ENCODE measurements at places on chromosomes 16 and 17.

GRCh38 chr17:34434052-34434451 is 71.0 kb upstream of the CCL1 start:
- no peak for DNase-seq

DNA sequence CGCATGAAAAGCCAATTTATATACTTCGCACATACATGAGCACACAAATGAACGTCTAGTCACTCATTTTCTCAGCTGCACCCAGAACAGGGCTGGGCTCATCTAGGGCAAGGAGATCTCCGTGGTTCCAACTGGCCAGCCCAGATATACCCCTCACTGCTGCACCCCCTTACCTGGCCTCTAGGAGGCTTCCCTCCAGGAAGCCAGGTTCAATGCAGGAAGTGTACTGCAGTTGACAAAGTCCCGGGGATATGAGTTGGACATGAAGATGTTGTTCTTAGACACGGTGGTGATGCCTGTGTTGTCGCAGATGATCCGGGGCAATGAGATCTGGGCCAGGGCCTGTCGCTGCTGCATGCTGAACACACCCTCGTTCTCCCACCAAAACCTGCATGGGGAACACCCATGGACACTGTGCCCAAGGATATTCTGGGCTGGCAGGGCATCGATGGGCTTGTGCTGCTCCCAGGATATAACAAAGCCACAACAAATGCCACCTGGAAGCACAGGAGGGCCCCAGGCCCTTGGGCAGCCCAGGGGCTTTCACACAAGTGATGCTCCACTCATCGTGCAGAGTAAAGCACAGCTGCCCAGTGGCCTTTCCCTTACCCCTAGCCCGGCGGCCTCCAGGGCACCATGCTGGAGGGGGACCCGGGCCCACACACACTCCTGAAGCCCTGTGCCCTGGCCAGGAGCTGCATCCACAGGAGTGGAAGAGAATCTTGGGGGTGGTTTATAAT is 10.1 kb downstream of the MPO start:
- peak; percentile 19 for DNase-seq

DNA sequence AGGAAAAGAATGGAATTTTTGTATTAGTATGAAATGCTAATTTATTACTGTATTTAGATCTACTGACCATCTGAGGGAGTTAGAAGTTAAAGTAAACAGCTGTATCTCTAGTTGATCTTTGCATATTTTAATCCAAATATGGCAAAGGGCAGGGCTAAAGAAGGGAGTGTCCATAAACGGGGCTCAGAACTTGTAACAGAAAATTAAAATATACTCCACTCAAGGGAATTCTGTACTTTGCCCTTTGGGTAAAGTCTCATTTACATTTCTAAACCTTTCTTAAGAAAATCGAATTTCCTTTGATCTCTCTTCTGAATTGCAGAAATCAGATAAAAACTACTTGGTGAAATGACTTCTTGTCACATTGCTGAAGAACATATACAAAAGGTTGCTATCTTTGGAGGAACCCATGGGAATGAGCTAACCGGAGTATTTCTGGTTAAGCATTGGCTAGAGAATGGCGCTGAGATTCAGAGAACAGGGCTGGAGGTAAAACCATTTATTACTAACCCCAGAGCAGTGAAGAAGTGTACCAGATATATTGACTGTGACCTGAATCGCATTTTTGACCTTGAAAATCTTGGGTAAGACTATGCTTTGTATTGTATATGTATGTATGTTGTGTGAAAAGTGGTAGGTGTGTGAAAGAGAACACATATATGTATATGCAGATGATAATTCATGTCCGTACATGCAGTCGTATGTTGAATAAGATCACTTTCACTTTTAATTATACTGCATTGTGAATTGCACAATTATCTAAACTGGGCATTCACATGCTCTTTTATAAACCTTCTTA is at the start of gene ASPA:
Gene ASPA, plus strand, starts transcription at position 186 of the 799 bp plus-strand sequence. Its CDS starts 163 bp downstream, at position 349.
- peak; percentile 43 for DNase-seq

DNA sequence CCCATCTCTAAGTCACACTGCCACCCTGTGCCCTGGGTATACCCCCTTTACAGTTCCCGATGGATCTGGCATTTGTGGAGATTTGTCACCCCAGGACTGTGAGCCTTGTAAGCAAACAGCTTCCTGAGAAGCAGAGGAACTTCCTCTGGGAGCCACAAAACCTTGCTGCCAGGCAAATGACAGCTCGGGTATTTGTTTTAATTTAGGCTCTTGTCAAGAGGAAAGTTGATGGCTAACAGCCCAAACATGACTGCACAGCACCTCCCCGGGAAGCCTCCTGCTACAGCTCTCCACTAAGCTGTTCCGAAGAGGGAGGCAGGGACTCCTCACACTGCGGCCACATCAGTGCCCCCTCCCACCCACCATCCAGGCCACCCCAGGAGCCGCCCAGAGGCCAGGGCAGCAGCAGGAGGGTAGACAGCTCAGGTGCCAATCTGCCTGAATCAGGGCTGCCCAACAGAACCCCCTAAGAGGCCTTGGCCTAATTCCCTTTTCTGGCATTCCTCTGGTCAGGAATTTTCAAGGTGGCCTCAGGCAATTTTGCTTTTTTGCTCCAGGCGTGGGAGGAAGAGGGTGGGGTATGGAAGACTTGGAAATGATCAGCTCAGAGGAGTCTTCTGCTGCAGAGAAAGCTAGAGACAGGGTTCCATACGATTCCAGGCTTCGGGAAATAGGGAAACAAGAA is 2.6 kb downstream of the ABR start:
- DNase-seq: peak; percentile 56

DNA sequence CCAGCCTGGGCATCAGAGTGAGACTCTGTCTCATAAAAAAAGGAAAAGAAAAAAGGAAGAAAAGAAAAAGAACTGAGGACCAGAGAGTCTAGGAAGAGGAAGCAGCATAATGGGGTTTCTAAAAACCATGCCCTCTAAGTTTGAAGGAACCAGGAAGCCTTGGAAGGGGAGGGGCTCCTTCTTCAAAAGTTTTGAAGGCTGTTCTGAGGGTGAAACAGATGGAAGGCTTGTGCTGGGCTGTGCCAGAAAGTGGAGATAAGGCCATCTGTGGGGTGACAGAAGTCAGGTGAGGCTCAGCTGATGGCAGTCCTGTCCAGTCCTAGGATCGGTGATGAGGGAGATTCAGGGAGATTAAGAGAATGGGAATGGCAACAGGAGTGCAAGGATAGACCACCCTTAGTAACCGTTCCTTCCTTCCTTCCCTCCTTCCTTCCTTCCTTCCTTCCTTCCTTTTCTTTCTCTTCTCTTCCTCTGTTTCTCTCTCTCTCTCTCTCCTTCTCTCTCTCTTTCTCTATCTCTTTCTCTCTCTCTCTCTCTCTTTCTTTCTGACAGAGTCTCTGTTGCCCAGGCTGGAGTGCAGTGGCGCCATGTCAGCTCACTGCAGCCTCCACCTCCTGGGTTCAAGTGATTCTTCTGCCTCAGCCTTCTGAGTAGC is 182.6 kb downstream of the NTN1 start:
- no peak for DNase-seq

DNA sequence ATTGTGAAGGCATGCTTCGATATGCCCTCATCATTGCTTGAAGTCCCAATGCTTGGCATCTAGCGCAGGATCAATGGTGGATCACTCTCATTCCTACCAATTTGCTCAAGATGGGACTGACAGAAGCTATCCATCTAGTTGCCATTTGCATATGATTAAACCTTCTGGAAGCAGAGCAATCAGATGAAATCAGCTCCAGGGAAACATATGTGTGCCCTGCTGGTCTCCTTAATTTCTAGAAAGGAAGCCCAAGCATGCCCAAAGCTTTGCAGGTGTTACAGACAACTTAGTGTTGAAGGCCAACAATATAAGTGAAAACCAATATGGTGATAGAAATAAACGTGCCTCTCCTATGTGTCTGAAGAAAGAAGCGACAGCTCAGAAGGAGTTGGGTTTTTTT is 350.0 kb upstream of the ERCC4 start:
- DNase-seq: no peak

GRCh38 chr16:69318177-69318910 is 7.2 kb downstream of the VPS4A start:
- no peak for DNase-seq

GRCh38 chr16:62225675-62226074 is 189.4 kb upstream of the CDH8 start:
- peak; percentile 60 for DNase-seq

GRCh38 chr16:31373235-31373634 is 18.3 kb downstream of the ITGAX start:
- no peak for DNase-seq

DNA sequence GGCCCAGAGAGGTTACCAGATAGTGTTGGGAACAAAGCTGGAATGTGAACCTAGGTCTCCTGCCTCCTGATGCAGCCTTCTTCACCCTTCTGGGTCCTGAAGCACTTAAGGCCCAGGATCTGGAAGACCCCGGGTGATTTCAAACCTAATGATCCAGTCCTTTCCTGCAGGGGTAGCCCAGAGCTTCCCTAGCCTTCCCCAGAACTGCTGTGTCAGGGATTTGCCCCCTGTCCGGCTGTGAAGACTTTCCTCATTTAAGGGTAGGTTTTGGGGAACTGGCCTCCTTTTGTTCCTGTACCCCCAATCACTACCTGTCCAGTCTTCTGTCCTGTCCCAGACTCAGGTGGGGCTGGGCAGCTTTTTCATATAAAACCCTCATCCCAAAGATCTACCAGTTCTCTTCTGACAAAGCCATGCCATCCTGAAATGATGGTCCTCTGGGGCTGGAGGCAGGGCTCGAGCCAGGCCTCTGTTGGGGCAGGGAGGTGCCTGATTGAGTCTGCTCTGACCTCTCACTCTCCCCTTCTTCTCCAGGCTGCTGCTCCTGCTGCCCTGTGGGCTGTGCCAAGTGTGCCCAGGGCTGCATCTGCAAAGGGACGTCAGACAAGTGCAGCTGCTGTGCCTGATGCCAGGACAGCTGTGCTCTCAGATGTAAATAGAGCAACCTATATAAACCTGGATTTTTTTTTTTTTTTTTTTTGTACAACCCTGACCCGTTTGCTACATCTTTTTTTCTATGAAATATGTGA is 1.3 kb downstream of the MT1X start:
- no peak for DNase-seq

DNA sequence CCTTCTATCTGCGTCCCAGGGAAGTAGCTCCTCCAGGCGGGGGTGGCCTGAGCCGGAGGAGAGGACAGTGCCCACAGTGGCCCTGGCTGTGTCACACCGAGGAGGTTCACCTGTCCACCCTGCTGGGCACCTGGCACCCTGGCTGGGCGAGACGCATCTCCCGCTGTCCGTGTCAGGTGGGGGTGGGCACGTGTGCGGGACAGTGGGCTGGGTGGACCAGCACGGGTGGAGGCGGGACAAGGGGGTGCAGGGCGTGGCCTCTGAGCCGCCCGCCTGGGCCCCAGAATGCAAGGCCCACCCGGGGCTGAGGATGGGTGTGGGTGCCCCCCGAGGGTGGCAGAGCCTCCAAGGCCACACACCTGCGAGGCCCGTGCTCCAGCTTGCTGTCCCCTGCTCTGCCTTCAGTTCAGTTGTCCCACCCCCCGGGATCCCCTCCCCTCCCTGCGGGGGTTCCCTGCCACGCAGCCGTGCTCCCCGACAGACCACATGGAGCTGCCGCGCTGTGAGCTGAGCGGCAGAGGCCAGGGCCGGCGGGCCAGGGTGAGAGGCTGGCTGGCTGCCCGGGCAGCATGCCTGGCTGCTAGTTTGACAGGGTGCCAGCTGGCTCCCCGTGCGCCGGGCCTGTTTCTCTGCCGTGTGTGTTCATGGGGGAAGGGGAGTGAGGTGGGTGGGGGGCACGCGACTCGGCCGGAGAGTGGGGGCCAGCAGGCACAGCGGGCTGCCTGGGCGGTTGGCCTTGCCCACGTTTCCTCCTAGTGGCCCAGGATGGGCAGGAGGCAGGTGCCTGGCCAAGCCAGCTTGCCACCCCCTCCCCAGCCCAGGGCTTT is 33.9 kb downstream of the BAHCC1 start:
- DNase-seq: peak; percentile 90

- peak; percentile 36 for DNase-seq
These were observed 829 bp downstream of the DHRS7B start for GRCh38 chr17:21127509-21128077.

GRCh38 chr16:88999457-89000206 is 22.6 kb upstream of the CBFA2T3 start:
- DNase-seq: peak; percentile 26

- DNase-seq: no peak
These were observed 738.3 kb downstream of the WWOX start for GRCh38 chr16:78837706-78838105.

- no peak for DNase-seq
These were observed 8.5 kb upstream of the NPIPB2 start for GRCh38 chr16:11950388-11950787.

GRCh38 chr16:85600078-85600477 is 13.0 kb upstream of the GSE1 start:
- DNase-seq: no peak

- DNase-seq: no peak
These were observed 5.8 kb upstream of the CHCT1 start for GRCh38 chr17:60416368-60416925.

DNA sequence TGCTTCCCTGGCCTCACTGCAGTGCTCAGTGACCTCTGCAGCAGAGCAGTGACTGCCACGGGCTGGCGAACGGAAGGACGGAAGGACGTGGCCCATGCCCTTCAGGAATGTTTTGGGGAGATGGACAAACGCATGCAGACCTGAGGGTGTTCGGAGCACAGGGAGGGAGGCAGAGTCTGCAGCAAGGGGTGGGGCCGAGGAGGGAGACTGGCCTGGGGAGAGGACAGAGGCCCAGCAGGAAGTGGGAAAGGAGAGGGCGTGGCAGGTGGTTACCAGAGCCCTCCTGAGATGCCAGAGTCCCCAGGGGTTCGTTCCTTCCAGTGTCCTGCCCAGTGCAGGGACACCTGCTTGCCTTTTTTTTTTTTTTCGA is 21.9 kb downstream of the ADORA2B start:
- no peak for DNase-seq

DNA sequence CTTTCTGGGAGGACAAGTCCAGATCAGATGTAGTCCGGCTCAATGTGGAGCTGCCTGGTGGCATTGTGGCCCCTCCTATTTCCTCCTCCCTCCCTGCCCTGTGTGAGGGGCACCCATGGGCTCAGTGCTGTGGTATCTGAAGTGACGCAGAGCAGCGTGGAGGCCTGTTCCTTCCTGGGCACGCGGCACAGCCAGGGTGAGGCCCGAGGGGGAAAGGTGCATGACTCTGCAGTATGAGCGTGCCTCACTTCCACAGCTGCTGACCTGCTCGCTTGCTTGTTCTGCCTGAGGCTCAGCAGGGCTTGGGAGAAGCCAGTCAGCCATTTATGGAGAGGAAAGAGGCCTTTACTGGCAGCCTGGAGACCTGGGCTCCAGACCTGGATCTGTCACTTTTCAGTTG is 11.7 kb downstream of the TMEM238L start:
- peak; percentile 86 for DNase-seq

DNA sequence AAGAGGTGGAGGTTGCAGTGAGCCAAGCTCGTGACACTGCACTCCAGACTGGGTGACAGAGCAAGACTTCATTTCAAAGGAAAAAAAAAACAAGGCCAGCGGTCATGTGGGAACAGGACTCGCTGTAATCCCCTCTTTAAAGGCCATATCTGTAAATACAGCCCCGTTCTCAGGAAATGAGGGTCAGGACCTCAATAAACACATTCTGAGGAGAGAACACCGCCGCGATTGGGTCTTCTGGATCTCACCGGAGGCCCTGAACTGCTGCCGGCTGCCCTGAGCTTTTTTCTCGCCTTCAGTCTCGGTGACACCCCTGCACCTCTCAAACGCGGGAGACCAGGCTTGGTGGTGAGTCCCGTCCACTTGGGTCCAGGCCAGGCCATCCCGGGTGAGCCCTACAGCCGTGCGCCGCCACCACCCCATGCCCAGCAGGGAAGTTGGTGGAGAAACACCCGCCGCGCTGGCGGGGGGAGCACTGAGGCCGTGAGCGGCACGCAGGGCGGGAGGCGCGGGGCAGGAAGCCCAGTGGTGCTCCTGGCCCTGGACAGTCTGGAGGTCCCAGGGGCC is 28.4 kb downstream of the SLC25A10 start:
- no peak for DNase-seq

GRCh38 chr17:70774339-70775117 is 605.2 kb downstream of the KCNJ2 start:
- no peak for DNase-seq

All from stomach (tissue), 19 donors.